ENCODE measurements at places on chromosomes 1 and 21.

- no peak for DNase-seq
These were observed 59.1 kb downstream of the HFM1 start for GRCh38 chr1:91345395-91346005.

DNA sequence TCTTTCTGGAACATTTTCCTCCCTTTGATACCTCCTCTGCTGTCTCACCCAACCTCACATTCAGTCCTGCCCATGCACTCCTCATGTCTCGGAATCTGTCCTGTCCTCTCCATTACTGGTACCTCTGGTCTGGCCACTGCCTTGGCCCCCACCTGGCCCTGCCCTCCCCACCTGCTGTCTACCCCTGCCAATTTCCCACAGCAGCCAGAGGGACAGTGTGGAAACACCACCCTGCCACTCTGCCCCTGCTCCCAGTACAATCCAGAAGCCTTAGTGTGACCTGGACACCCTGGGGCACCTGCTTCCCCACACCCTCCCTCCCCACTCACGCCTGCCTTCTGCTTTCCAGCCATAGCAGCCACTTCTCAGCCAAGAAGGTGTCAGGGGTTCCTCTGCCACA, 534.4 kb downstream of the MATN1 start:
- no peak for DNase-seq

DNA sequence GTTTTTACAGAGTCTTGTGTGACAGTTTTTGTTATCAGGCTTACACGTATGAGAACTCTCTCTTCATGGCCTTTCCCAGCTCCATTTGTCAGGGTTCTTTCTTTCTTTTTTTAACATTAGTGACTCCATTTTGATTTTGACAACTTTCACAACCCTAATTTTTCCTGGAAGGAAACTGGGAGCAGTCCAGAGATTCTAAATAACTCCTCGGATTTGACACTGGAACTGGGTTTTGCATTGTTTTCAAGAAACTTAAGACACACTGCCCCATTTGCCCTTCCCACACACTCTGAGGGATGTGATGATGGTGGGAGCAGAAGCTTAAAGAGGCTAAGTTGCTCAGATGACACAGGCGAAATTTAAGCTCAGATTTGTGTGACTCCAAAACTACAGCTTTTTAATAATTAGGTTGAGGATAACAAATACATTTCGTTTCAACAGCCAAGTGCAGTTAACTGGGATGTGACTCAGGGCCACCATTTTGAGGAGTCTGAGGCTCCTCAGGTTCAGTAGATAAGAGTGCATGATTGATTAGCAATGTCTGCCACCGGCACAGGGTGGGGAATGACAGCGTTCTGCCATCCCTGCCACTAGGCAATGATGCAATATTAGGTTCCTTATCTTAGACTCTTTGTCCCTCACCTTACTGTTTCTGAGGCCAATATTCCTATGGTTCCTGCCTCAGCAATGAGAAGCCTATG, 95.1 kb upstream of the ATP1A1 start:
- no peak for DNase-seq

- no peak for DNase-seq
These were observed 9.5 kb upstream of the B3GALNT2 start for GRCh38 chr1:235513495-235514366.

- no peak for DNase-seq
These were observed 56.4 kb upstream of the ADORA3 start for GRCh38 chr1:111559736-111560279.

DNA sequence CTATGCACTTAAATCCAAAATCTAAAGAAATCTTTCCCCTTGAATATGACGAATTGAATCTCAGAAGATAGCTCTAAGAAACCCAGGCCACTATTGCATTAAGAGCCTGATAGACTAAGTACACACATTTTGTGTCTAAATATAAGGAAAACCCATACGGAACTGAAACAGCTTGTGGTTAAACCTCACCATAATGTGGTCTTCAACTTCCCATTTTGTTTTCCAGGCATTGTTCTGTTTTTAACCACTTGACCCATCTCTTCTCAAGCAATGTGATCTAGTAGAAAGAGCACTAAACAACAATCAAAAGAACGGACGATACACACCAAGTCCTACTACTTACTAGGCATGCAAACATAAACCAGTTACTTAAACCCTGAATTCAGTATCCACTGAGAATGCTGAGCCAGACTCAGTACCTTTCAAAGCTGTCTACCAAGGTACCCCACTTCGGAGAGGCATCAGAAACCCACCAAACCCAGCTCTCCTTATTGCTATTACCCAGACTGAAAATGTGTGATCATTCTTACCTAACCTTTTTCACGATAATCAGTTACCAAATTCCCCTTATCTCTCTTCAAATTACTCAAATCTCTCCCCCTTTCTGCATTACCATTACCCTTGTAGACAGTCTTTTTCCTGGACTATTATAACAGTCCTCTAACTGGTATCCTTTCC, 12.8 kb downstream of the OTUD7B start:
- DNase-seq: no peak

GRCh38 chr1:51410568-51411460, 80.5 kb upstream of the TTC39A start:
- DNase-seq: no peak

Measured in GM12891 (cell line).